ENCODE measurements at places on chromosomes 1 and 21.

DNA sequence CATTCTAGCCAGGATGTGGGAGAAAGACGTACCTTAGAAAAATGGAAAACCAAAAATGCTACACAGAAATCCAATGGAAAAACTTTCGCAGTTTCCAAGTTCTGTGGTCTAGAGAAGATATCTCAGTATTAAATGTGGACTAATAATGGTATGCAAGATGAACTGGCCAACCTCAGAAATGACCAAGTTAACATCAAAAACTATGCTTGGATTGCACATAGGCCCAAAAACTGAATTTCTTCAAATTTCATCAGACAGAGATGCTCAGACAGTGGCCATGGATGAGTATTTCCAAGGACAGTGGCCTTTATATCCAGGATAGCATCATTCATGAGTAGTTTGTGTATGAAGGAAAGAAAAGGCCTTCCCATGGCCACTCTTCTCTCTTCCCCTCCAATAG is 132.2 kb downstream of the TIAM1 start:
- no peak for DNase-seq

DNA sequence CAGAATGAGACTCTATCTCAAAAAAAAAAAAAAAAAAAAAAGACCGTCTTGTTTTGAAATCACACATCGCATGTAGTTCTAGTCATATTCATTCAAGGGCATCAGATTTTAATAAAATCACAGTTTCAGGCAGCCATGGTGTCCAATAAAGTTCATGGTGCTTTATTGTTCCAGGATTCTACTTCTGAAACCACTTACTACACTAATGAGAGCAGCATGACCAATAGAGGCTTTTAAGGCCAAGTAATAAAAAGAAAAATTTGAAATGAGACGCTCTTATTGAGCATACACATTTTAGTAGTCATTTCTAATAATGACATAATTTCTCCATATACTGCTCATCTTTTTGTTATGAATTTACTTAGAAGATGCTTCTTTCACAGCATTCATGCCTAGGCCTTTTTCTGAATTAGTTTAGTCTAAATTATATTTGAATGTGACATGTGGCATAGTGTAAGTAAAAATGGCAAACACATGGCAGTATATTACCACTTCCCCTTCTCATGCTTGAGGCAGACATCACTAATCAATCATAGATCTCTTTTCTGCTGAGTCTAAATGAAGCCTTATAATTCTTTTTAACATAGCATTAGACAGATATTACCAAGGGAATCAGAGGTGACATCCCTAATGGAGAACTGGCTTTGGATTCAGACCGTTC is 18.5 kb downstream of the NTMT2 start:
- DNase-seq: no peak

GRCh38 chr1:166489670-166490436 is 323.1 kb upstream of the FAM78B start:
- no peak for DNase-seq

DNA sequence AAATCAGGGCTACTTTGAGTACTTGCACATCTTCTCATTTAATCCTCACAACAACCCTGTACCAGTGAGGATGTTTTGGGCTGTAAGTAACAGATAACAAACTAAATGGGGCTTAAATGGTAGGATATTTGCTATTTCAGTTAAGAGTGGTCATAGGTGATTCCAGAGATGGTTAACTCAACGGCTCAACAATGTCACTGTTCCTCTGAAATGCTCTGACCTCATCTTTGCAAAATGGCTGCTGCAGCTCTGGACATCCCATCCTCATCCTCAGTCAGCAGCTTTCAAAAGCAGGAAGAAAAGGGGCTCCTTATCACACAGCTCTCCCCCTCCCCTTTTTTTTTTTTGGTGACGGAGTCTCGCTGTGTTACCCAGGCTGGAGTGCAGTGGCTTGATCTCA is 1.5 kb downstream of the LDLRAD2 start:
- no peak for DNase-seq

All from tibial artery (tissue), 4 donors.